ENCODE measurements at places on chromosomes 2 and 18.

DNA sequence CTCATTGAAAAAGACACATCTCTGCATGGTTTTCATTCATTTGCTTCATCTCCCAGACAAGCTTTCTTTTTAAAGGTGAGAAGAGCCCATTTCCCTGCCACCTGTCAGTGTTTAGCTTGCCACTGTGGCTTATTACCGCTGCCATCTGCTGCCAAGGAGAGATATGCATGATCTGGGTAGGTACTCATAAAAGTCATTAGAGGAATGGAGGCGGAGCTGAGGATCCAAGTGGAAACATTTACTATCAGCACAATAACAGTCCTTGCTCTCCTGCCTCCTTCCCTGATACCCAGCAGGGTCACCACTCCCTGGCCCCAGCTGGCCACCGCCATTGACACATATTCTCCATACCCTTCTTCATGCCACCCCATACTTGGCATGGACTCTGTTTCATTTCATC lies 390.4 kb downstream of the TSN start:
- DNase-seq = no peak

DNA sequence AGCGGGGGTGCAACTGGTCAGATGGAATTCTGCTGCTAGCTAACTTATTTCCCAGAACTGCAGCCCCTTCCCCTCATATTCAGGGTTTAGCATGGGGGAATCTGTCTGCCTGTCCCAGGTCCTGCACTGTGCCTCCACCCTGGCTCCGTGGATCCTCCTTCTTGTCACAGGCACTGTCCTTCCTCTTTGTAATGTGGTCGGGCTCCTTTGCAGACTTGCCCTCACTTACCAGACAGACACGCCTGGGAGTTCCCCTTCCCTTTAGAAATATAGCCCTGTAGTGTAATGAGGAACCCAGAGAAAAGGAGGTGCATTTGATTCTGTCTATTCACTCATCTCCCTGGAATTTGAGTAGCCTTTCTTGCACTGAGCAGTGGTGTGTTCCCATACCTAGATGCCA lies 108.7 kb downstream of the TRIM43 start:
- no peak for DNase-seq

DNA sequence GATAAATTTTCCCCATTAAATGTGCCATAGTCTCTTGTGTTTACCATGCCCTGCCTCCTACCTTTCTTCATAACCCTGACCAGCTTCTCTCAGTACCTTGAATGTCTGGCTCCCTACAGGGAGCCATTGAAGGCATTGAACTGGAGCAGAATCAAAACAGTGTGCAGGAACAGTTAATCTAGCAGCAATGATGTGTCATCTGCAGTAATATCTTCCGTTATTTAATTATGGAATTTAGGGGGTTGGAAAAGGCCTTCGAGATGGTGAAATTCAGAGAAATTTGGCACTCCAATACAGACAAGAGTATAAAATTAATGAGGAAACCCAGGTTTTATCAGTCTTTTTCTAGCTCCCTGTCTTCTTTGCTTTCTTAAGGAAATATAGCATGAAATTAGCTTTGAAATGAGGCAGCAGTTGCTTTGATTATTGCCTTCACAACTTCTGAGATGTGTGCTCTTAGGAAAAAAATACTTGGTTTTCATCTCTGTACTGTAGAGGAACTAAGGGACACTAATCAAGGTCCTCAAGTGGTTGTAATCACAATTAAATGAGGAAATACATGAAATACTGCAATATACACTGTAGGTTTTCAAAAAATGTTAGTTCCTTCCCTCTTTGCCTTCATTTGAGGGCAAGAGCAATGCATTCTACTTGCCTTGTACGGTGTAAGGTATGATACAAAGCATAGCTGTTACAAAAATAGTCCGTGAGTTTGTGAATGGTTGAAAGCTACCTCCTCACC lies 369.1 kb downstream of the SETBP1 start:
- DNase-seq = no peak

DNA sequence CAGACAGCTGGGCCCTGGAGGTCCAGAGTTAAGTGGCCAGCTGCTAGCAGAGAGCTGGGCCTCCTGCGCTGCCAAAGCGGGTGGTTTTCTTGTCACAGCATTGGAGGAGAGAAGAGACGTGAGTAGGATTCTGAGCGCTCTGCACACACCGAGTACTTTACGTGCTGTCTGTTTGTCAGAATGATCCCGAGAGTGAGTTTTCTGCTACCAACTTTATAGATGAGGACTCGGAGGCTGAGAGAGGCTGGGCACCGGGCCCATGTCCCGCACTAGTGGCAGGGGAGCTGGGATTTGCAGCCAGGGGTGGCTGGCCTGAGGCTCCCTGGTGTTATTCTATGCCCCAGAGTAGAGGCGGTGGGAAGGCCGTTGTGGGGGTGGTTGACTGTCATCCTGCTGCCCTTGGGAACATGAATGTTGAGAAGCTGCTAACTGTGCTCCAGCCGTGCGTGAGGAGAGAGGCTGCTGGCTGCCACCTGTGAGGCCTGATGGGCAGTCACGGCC lies 36.3 kb upstream of the MBP start:
- no peak for DNase-seq

DNA sequence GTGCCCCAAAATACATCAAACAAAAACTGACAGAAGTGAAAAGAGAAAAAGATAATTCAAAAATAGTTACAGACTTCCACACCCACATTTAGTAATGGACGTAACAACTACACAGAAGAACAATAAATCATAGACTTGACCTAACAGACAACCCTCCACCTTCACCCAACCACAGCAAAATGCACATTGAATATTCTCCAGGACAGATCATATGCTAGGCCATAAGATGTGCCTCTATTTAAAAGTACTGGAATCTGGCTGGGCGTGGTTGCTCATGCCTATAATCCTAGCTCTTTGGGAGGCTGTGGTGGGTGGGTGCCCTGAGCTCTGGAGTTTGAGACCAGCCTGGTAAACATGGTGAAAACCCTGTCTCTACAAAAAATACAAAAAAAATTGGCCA lies 20.0 kb downstream of the SLC66A2 start:
- DNase-seq = no peak
